ENCODE measurements at places on chromosomes 7 and 10.
A peak's percentile ranks its signal among the peaks of the same experiment; 100 is the strongest.

DNA sequence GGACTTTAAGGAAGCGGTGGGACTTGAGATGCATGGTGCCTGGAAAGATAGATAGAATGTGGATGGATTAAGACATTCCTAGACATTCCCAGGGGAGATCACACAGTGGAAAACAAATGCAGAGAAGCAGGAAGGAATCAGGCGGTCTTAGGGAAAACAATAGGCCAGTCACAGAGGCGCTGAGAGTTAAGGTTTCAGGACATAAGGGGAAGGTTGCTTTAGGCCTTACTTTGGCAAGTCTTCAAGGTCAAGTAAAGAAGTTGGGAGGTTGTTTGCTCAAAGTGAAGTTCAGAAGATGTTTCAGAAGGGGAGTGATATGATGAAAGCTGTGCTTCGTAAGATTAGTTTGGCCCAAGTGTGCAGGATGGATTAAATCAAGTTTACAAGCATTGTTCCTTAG, 109.4 kb downstream of the SUGCT start:
- no peak for DNase-seq

DNA sequence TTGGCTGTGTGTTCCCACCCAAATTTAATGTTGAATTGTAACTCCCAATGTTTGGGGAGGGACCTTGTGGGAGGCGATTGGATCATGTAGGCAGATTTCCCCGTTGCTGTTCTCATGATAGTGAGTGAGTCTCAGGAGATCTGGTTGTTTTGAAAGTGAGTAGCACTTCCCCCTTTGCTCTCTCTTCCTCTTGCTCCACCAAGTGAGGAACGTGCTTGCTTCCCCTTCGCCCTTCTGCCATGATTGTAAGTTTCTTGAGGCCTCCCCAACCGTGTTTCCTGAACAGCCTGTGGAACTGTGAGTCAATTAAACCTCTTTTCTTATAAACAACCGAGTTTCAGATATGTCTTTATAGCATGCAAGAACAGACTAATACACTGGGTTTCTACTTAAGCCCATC, 176.3 kb downstream of the CDK14 start:
- no peak for DNase-seq

GRCh38 chr10:78552261-78552811, 516.4 kb upstream of the ZMIZ1 start:
- DNase-seq = no peak

DNA sequence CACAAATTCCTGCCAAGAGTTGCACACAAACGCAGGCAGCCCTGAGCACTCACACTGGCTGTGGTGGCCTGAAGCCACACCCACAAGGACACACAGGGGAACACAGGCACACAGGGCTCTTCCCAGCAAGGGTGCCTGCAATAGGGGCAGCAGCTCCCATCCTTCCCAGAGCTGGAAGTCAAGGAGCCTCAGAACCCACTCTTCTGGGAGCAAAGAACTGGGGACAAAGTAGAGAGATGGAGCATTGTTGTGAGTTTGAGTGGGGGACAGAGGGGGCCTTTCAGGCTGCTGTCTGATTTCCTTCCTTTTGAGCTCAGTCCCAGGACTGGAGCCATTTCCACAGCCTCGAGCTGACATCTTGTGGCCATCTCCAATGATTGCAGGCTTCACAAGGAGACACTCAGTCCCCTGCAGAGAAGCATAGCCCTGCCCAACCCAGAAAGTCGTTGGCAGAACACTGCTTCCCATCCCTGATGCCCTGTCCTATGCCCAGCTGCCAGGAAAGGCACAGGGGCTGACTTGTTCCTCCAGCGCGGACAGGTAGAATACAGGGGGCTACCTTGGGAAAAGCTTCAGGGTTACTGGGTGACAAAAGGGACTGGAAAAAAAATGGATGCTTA, 34.4 kb upstream of the SLF2 start:
- peak; percentile 18 for DNase-seq

DNA sequence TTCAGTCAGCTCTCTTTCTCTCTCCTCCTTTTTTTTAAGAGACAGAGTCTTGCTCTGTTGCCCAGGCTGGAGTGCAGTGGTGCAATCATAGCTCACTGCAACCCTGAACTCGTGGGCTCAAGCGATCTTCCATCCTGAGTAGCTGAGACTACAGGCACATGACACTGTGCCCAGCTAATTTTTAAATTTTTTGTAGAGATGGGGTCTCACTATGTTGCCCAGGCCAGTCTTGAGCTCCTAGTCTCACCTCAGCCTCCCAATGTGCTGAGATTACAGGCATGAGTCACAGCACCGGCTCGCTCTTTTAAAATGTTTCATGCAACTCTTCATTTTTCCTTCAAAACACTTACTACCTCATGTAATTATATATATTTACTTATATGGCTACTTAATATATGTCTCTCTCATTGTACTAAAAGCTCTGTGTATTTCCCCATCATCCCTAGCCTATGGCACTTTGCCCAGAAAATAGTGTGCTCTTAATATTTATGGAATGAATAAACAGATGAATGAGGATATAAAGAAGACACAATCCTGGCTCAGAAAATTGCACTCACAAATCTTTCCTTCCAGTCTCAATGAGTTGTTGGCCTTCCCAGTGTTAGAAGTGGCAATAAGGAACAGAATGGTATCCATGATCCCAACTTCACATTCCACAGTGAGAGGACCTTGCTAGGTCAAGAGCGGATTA, 33.9 kb downstream of the EBLN1 start:
- no peak for DNase-seq

DNA sequence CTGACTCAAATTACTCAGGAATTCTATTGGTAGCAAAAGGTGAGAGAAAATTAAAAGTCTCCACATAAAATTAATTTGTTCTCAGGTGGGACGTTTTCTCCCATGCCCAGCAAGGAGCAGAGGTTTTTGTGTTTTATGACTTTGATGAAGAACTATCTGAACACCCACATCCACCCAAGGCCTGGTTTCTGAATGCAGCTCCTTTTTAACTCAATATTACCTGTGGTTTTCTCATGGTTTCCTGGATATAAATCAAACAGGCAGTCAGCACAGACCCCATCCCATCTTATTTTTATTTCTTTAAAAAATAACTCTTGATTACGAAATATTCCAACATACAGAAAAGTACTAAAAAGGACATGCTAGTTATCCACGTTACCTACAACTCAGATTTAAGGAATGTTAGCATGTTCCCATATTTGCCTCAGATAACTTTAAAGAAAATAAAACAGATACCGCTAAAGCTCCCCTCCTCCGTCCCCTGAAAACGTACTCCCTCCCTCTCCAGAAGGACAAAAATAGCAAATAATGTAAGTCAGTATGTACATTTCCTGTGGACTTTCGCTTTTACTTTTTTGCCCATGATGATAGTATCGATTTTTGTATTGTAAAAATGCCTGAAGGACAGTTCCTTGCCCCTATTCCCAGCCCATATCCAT, 43.4 kb downstream of the GLI3 start:
- no peak for DNase-seq

DNA sequence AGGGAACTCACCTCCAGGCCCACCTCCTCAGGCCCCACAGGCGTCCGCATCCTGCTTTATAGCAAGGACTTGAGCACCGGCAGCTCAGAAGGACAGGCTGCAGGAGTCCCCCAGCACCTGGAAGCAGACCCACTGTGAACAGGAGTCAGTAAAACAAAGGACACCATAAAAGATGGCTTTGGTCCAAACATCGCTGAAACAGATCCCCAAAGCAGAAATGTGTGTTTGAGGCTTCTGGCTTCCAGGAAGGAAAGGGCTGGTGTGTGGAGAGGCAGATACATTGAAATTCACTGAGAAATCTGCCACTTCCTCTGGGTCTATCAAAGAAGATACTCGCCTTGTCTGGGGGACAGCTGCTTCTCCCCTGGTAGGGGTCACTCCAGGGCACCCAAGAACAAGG, 286.2 kb downstream of the PLXNA4 start:
- no peak for DNase-seq

DNA sequence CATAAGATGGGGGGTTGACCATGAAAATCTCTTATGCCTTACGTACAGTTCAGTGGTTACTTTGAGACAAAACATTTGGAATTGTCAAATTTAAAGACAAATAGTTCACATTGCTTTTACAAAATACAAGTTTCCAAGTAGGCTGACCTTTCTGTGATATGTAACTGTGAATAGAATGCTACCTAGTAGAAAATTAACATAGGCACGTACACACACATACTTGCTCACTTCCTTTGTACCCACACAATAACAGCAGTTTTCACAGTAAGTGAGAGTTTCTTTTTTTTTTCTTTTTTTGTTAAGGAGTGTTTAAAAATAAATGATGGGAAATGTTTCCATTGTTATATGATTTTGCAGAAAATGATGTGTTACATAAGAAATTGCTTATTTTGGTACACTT, 53.3 kb upstream of the SP8 start:
- no peak for DNase-seq

DNA sequence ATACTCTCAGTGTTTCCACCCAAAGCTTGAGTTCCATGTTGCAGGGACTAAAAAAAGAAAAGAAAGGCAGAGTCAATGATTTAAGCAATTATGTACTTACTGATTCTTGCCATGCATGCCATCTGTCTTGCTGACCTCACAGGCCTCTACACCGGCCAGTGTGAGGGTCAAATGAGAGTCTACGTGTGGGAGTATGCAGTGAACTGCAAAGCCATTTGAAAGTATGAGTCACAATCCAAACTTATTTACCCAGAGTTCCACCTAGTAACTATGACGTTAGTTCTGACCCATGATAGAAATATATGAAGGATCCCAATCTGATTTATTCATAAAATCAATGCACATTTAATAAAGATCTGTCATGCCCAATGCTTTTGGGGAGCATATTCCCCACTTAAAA, 26.5 kb downstream of the PDE1C start:
- no peak for DNase-seq

DNA sequence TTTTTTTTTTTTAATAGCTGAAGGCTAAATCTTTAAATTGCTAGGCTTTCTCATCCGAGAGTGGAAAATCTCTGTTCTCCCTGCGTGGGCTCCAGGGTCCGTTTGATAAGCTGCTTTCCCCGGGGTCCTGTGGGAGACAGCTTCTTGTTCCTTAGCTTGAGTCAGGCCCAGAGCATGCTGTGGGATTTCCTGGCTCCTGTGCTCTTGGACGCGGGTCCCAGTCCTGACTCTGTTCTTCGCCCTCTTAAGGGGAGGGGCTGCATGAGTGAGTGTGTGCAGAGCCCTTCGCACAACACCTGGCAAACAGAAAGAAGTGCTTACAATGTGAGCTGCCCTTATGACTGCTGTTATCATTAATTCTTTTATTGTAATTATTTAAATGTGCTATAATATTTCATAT, 133.5 kb downstream of the TACC2 start:
- no peak for DNase-seq

- DNase-seq = no peak
These were observed 124.7 kb downstream of the ZNF248 start for GRCh38 chr10:37732685-37733084.

GRCh38 chr7:44634839-44635591, 28.6 kb downstream of the OGDH start:
- no peak for DNase-seq

DNA sequence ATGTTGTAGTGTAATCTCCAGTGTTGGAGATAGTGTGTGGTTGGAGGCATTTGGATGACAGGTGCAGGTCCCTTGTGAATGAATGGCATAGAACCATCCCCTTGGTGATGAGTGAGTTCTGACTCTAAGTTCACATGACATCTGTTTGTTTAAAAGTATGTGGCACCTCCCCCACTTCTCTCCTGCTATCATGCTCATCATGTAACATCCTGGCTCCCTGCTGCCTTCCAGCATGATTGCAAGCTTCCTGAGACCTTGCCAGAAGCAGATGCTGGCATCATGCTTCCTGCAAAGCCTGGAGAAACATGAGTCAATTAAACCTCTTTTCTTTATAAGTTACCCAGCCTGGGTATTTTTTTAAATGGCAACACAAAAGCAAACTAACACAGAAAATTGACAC, 499.0 kb upstream of the SEMA3D start:
- DNase-seq = no peak

DNA sequence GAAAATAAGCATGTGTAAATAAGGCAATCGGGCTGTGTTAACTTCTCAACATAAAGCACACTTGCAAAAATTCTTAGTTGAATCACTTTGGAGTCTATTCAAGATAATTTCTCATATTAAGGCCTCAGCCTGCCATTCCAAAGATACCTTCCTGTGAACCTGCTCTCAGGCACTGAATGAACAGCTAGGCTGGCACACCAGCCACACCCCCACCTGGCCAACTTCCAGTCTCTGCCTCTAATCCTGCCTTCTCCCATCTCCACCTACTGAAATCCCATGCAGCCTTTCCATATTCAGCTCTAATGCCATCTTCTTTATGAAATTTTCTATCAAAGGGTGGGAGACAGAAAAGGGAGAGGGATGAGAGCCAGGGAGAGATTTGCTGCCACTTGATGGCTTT, 17.1 kb upstream of the MACROH2A2 start:
- DNase-seq = no peak

DNA sequence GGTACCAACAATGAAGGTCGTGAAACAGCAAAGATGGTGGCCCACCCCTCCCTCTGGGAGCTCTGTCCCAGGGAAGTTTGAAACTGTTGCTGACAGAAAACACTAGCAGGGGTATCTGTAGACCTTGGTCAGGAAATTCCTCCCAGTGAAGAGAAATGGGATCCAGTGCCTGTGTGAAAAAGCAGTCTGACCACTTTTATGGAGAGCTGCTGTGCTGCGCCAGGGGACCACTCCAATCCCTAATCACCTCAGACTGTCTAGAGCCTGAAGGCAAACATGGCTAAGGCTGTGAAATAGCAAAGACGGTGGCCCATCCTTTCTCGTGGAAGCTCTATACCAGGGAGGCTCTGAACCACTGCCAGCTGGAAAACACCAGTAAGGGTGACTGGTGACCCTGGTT, 38.3 kb upstream of the TMEM140 start:
- no peak for DNase-seq

DNA sequence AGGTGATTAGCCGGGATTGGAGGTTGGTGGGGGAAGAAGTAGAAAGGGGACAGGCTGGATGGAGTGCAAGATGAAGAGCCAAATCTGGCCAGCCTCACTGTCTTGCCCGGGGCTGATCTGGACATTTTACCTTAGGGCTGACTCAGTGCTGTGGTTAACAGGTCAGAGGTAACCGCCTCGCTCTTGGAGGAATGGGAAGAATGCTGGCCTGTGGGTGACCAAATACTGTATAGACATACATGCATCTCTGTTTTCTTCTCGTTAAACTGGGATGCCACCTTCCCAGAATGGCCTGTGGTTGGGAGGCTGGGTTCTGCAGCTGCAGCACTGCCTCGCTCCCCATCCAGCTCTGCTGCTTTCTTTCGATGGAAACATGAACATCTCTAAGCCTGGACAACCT, 120.0 kb downstream of the SEC23IP start:
- no peak for DNase-seq

DNA sequence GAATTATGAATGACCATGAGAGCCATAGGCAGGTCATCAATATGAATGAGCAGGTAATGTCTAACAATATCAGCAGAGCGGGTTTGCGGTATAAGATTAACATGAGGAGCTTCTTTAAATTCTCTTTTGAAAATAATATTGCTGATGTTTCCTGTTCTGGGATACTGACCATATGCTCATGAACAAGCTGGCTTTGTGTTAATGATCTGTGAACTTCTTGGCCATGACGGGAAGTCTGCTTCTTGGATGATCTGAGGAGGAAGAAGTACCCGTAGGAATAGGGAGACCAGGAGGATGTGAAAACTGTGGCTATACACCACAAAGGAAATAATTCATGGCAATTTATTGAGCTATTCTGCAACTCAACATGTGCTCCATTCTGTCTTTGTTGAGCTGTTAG, 38.6 kb downstream of the ITGA8 start:
- no peak for DNase-seq

- DNase-seq = no peak
These were observed 7.0 kb downstream of the ATP6V0E2 start for GRCh38 chr7:149880638-149881311.

GRCh38 chr7:120729245-120729644, 128.7 kb downstream of the TSPAN12 start:
- no peak for DNase-seq

Data from activated naive CD8-positive, alpha-beta T cell treated with anti-CD3 and anti-CD28 coated beads for 36 hours (primary cell).